GM12864 (cell line): ENCODE measurements at places on chromosomes 12 and 14.
A peak's percentile ranks its signal among the peaks of the same experiment; 100 is the strongest.

- DNase-seq, result no peak
Measured at GRCh38 chr14:59389936-59390335, 75.2 kb downstream of the GPR135 start.

DNA sequence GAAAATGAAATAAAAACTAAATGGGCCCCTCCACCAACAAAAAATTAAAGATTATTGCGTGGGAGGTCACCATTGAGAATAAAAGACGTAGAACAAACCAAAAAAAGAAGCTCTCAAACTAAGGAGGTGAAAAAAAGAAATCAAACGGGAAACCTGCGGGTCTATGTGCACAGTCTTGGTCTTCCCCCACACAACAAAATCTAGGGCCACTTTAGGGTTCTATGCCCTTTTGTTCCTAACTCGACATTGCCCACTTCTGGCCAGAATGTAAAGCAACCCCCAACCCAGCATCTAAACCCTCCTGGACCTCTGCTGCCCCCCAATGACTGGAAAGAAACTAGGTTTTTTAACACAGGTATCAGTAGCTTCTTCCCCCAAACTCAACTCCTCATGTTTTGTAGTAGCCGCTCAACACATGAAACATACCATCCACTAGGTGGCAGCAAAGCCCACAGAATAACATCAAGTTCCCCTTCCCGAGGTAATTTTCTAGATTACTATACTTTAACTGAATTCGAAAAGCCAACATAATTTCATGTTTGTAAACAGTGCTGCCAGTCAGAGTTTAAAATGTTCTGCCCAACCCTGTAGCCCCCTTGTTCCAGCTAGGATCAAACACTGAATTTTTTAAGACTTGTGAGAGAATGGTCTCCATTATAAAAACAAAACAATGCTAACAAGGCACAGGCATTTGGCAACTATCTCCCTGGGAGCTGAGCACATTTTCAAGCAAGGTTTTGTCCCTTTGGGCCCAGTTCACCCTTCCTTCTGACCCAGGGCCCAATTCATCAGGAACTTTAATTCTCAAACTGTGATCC, 18.7 kb downstream of the DAD1 start:
- peak; percentile 98 for DNase-seq

- no peak for DNase-seq
Measured at GRCh38 chr14:93160353-93160801, 24.3 kb downstream of the MOAP1 start.

DNA sequence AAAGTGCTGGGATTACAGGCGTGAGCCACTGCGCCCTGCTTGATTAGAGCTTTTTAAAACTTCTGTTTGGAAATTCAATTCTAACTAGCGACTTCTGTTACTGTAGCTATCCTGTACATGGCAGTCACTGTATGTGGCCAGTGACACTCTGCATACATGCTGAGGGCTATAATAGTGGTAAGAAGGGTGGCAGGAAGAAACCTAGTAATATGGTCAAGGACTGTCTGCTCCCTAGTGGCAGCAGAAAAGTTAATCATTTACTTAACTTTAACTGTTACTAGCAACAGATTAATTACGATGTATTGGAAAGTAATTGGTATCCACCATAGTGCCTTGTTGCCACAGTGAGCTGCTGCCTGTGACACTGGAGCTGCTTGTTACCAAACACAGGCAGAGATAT, 149.0 kb downstream of the KITLG start:
- no peak for DNase-seq

GRCh38 chr12:103884316-103884715, 43.3 kb upstream of the NT5DC3 start:
- DNase-seq, result peak; percentile 42

DNA sequence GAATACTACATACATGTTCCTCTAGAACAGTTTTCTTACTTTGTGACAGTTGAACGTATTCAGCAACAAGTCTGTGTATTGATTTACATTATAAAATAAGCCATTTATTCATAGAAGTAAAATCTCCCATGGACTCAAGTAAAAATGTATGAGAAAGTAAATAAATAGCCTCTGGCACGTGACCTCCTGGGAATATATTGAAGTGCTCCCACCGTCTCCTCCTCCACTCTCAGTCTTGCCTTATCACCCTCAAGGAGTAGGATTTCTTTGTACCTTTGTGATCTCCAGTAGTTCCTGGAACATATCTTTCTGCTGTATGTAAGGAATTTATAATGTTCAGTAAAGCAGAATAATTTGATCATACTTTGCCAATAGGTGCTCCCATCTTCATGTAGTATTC, 90.9 kb downstream of the DIP2B start:
- DNase-seq, result no peak

- DNase-seq, result no peak
Measured at GRCh38 chr14:66085224-66085623, 400.9 kb upstream of the CCDC196 start.

- DNase-seq, result no peak
Measured at GRCh38 chr12:84585776-84586395, 326.7 kb downstream of the SLC6A15 start.

GRCh38 chr12:116222358-116222757, 55.1 kb downstream of the MED13L start:
- no peak for DNase-seq

DNA sequence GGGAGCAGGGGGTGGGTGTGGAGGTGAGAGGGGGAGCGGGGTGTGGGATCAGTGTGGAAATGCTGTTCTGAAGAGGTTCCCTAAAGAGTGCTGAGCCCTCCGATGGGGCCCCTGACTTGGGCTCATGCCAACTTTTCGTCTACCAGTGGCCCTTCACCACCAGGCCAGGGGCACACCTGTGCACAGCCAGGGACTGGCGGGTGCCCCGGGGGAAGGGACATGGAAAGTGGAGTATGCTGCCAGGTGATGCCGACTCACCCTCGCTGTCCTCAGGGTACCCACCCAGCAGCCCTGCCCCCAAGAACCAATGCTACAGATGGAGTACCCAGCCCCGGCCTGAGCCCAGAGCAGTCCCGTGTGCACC, 26.2 kb downstream of the AMN start:
- DNase-seq, result no peak

- no peak for DNase-seq
Measured at GRCh38 chr12:129312048-129312447, 458.8 kb downstream of the GLT1D1 start.

DNA sequence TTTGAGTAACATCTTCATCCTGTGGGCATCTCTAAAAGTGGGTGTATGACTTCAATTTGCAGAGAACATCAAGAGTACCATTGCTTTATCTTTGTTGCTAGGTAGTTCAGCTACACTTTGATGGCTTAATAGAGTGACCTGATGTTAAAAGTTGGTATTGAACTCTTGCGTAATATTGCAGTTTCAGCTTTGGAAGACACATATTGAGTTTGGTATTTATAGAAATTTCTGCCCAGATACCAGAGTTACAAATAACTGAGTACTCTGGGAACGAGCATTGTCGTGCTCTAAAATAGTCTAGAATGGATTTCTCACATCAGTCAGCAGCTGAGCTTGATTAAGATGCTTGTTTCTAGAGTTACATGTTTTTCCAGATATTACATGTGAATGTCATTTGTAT, 24.8 kb upstream of the AKAP5 start:
- DNase-seq, result no peak

- no peak for DNase-seq
Measured at GRCh38 chr12:80241576-80242273, 142.4 kb downstream of the OTOGL start.

DNA sequence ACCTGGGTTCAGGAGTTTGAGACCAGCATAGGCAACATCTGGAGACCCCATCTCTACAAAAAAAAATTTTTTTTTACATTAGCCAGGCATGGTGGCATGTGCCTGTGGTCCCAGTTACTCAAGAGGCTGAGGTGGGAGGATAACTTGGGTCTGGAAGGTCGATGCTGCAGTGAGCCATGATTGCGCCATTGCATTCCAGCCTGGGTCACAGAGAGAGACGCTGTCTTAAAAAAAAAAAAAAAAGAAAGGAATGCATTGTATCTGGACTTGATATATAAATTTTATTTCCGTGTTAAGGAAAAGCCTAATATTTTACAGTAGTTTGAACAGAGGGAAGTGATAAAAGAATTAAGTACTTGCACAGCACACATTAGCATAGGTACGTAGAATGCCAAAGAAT, 97.2 kb downstream of the ZC3H14 start:
- DNase-seq, result no peak

DNA sequence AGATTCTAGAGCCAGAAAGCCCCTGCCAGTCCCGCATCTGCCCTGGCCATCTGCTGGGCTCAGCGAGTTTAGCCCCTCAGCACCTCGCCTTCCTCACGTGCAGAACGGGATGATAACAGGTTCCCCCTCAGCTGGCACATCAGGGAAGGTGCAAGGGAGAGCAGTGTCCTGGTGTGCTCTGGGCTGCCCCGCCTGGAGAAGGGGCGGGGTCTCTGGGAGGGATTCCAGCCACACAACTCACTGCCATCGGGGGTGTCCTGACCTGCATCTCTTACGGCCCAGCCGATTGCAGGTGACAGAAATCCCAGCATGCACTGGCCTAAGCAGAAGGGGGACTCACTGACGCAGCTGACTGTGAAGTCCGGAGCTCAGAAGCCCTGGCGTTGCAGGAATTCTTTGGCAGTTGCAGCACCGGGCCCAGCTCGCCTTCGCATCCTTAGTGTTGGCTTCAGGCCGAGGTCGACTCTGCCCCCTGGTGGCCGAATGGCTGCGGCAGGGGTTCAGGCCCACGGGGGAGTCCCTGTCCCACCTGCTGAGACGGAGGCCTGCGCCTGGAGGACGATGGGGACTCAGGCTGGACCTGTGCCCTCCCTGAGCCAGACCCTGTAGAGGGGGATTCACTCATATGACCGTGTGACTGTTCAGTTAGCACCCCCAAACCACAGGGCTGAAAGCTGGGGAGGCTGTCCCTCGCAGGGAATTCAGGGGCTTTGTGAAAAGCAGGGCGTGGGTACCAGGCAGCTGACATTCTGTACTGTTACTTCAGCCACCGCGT, 178.6 kb downstream of the ADGRD1 start:
- DNase-seq, result peak; percentile 12

DNA sequence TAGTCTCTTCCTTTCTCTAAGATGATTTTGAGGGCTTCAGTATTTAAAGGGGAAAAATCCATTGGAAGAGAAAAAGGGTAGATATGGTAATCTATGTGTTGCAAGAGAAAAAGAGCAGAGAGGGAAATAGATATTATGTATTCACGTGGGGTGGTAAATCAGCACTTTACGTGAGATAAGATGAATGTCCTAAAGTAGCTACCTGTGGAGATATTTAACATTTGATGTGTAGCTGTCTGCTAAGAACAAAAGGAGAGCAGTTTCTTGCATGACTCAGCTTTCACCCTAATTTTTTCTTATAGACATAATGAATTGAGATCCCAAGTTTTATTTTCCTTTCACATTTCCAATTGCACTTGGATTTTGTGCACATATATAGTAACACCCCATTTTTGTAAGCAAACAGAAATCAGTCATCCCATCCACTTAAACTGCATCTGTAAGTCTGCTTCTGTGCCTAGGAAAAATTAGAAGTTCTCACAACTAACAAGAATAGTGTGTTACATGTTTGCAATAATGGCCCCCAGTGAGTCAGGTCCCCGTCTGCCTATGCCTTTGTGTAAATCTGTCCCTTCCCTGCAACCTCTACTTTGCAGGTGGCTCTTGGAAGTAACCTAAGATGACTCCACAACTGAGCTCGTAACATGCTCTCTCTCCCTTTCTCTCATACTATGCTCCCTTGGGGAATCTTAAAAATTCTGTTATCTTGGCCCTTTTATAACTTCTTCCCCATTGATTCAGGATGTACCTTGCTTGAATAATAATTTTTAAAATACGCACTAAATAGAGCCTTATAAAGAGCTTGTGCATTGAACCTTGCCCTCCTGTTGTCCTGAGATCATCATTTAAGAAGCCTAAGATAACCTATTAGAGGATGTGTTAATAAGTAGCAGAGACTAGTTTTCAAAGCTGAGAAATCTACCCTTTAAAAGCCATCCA, 3.7 kb downstream of the TMTC3 start:
- DNase-seq, result no peak

- DNase-seq, result no peak
Measured at GRCh38 chr14:89753828-89754412, 200.6 kb downstream of the EFCAB11 start.
